Bronchial epithelial cell (primary cell): ENCODE measurements at places on chromosomes 7 and 10.

GRCh38 chr7:23662124-23662983 lies 17.6 kb upstream of the FAM221A start:
- no peak for DNase-seq

DNA sequence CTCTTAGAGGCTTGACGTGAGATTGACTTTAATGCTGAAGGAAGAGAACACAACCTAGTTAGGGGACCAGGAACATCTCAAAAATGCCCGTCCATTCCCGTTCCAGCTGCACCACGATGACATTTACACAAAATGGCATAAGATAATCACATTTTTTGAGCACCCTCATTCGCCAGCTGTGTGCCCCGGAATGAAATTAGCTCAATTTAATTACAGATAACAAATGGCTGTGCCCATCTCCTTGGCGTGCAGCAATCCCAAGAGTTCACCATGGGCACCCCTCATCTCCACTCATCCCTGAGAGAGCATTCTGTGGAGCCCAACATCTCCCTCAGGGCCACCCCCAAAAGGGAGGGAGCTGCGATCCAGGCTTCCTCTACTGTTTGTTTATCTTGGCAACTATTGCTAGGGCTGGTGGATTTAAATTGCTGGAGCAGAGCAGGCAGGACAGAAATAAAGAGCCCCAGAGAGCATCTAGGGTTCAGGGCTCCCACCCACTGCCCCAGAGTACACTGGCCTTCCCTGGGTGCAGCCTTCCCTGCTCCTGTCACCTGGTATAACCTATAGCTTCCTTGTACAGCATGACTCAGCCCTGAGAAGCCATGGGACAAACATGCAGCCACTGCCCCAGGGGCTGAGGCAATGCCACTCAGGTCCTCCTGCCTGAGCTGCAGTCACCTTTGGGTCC lies 263.5 kb downstream of the ZEB1 start:
- peak; percentile 32 for DNase-seq

DNA sequence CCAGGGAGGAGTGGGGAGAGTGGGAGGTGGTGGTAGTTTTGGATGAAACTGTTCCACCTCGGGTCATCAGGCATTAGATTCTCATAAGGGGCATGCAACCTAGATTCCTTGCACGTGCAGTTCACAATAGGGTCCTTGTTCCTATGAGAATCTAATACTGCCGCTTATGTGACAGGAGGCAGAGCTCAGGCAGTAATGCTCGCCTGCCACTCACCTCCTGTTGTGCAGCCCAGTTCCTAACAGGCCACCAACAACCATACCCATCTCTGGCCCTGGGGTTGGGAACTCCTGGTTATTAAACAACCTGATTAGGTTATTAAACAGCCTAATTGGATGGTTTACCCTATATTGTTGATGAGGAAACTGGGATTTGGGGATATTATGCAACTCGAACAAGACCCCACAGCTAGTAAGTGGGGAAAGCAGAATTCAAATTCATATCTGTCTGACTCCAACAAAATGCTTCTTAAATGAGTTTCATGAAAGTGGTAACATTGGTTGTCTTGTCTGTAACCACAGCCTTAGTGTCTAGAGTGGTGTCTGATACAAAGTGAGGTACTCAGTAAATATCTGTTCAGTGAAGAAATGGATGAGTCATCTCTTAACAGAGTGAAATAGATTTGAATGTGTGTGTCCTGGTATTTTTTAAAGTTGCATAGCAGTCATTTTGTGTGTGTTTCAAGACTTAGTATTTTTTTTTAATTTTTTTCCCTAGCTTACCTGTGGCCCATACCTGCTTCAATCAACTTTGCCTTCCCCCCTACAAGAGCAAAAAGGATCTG lies 101.6 kb downstream of the HECTD2 start:
- DNase-seq, result peak; percentile 81

DNA sequence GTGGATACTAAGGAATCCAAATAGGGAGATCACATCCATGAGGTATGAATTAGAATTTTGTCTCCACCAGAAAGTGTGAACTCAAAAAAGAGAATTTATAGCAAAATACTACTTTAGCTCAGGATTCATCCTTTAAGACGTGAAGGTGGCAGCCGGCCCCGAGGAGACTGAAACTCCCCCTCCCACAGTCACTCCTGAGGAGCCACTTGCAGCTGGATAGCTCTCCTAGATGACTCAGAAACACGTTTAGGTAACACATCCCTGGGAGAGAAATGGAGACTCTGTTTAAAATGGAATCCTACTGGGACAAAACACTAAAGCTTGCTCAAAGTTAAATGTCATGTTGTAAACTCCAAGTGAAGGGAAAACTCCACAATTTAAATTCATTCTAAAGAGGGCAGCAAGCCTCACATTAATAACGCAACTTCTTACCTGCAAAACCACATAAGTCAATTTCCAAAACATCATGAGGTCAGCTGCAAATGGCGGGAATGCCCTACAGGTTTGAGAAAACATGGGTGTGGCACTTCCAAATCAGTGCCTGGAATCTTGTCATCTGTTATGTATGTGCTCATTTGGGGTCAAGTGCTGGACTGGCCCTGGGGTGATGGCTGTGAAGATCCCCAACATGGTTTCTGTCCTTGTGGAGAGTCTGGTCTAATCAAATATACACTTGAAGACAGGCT lies 46.2 kb downstream of the ICA1 start:
- DNase-seq, result no peak

DNA sequence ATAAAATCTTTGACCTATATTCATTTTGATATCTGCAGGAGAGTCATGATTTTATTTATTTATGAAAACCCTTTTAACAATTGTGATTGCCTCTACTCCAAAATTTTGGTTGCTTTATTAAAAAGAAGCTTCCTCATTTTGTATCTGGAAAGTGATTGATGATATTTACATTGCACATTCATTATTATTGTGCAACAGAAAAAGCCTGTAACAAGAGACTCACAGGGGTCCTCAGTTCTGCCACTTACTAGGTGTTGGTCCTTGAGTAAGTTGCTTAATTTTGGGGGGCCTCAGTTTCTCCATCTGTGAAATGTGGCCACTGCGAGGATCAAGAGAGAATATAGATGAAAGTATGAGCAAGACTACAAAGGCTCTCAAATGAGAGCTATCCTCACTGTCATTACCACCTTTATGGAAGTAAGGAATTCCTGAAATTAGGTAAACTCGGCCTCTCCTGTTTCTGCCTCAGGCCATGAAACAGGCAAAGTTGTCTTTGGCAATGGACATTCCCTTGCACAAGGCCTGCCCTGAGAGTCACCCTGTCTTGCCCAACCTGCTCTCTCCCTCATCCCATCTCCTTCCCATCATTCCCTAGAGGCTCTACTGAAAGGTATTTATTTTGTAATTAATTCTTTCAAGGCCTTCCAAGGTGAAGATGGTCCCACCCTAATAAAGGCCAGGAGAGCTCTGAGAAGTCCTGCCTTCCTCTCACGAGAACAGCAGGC lies 66.1 kb upstream of the ABLIM1 start:
- DNase-seq, result peak; percentile 75

DNA sequence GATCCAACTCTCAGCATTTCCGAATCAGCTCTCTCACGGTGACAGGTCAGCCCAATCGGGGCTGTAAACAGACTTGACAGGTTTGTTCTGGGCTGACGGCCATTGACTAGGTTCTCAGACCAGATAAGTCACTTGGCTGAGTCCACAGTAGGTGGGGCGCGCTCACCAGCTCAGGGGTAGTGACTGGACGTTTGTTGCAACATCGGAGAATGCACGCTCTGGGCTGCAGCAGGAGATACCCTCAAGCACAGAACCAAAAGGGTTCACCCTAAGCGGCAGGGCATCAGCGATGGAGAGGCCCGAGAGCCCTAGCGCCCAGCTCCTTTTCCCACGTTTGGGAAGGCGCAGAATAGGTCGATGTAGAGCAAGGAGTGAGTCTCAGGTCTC lies 1.8 kb downstream of the KLLN start:
- peak; percentile 88 for DNase-seq

DNA sequence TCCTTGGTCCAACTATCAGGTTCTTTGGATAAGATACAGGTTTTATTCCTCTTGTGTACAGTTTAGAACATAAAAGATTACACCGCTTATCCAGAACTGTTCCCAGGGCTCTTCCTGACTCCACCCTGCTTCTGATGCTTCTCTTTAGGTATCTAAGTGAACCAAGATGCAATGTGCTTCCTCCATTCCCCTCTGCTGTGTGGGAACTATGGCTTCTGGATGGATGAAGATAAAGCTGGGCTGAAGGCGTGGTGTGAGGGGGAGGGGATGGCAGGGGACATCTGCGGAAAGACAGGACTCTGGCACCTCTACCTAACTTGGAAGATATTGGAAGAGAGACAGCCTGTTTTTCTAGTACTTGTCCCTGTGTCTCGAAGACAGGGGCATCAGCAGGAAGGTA lies 209.9 kb upstream of the TBX20 start:
- no peak for DNase-seq

DNA sequence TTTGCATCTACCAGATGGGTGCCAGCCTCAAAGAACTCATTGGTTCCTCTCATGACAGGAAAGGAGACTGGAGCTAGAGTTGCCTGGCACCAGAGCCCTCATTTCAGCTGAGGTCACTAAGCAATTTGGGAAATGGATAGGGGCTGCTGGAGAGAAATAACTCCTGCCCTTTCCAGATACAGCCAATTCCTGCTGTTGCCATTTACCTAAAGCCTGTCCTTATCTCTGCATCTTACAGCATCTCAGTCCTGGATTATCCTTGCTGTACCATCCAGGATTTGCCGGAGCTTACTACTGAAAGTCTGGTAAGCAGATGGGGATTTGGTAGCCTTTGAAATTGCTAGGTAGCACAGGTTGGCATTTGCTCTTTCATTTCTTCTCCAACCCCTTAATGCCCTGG lies 31.9 kb upstream of the SMKR1 start:
- no peak for DNase-seq

GRCh38 chr7:45456747-45457524 lies 117.2 kb upstream of the ADCY1 start:
- no peak for DNase-seq

GRCh38 chr10:130921461-130921860 lies 390.1 kb downstream of the TCERG1L start:
- DNase-seq, result no peak

DNA sequence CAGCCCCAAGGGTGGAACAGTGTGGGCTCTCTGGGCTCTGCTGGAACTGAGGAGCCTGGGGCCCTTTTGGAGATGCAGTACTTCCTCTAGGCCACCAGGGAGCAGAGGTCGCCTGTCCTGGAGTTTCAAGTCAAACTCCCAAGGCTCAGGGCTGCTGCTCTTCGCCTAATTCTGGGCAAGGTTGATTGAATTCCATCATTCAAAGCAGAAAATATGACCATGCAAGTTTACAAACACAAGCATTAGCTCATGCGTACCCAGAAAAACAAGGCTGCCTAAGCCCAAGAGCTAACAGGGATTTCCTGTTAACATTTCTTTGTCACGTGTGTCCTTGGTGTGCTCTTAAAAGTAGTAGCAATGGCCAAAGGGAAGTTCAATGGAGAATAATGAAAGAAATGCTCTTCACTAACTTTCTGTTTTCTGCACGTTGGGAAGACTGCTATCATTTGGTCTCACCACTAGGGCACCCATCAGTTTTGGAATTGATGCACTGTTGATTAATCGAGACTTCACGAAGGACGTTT lies 20.1 kb downstream of the LDB3 start:
- peak; percentile 58 for DNase-seq

GRCh38 chr10:122352817-122353525 lies 21.5 kb upstream of the PLEKHA1 start:
- DNase-seq, result no peak

GRCh38 chr7:68691261-68692216 lies 906.7 kb upstream of the AUTS2 start:
- no peak for DNase-seq

DNA sequence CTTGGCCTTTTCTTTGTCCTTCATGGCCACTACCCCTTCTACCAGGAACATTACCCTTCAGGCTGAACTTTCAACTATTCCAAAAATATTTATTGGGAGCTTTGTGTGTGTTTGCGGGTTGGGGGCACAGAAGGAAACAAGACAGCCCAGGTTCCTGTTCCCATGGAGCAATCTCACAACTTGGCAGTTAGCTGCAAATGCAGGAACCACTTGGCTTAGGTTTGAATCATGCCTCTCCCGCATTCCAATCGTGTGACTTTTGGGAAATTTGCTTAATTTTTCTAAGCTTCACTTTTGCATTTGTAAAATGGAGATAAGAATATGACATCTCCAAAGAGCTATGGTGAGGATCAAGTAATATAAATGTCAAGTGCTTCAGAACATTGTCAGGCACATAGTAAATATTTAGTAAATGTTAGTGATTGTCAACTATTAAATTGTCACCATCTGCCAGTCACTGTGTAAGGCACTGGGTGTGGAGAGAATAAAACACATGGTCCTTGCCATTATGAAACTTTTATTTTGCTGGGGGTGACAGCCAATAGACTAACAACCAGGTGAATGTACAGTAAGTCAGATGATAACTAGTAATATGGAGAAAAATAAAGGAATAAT lies 277.1 kb downstream of the SNX13 start:
- DNase-seq, result peak; percentile 78

GRCh38 chr10:7529638-7530037 lies 118.8 kb upstream of the SFMBT2 start:
- DNase-seq, result peak; percentile 2

GRCh38 chr7:77702968-77703472 lies 6.8 kb downstream of the RSBN1L start:
- no peak for DNase-seq

DNA sequence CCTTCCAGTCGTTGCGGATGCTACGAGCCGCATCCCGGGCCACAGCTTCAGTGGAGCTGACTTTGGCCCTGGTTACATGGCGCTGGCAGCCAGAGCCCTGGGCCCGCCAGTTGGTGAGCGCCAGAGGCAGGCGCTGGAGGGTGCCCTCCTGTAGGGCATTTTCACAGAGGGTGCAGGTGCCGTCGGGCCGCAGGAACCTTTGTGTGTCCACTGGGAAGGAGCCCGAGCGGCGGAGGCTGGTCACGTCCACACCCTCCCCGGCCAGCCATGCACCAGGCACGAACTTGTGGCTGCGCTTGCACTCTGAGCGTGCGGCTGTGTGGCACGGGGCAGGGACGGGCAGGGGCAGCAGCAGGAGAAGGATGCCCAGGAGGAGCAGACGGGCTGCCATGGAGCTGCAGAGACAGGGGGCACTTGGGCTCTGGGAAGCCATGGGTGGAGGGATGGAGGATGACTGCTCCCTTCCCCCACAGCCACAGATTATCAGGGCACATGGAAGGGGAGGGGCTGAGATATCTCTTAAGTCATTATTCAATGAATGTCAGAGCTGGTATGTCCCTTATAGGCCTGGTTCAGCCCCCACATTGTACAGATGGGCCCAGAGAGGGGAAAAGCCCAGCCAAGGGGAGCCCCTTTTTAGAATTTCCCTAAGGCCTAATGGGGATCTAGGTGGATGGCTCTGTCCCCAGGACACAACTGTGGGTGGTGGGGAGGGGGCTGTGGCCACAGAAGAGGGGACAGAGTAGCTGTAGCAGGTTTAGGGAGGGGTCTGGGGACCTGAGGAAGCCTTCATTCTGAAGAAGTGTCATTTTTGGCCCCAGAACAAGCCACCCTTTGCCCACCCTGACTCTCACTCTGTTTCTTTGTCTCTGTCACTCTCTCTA lies 1.8 kb downstream of the PRF1 start:
- DNase-seq, result no peak
